Fibroblast of lung (primary cell): ENCODE measurements at places on chromosomes 4 and X.
A peak's percentile ranks its signal among the peaks of the same experiment; 100 is the strongest.

DNA sequence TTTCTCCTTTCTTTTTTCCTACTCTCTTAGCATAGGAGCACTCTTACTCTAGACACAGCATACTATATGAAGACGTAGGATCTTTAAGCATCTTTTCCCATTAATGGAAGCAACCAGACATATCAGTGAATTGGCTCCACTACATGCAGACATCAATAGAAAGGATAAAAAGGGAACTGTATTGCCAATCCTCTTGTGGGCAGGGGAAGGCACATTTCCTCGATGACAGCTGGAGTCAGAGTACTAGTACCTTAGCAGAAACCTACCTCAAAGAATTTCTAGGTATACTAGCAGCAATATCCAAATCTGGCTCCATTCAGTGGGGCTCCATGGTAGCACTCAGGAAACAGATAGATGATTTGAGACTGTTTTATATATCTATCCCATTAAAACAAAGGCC is 20.1 kb downstream of the CYBB start:
- DNase-seq, result no peak

- DNase-seq, result peak; percentile 60
Measured at GRCh38 chr4:95155759-95156451, 392.9 kb downstream of the UNC5C start.

GRCh38 chr4:142817442-142817841 is 28.7 kb downstream of the INPP4B start:
- DNase-seq, result peak; percentile 92

GRCh38 chr4:167339781-167340180 is 105.5 kb upstream of the SPOCK3 start:
- no peak for DNase-seq

- DNase-seq, result peak; percentile 23
Measured at GRCh38 chr4:140018931-140019618, 134.9 kb downstream of the MAML3 start.

DNA sequence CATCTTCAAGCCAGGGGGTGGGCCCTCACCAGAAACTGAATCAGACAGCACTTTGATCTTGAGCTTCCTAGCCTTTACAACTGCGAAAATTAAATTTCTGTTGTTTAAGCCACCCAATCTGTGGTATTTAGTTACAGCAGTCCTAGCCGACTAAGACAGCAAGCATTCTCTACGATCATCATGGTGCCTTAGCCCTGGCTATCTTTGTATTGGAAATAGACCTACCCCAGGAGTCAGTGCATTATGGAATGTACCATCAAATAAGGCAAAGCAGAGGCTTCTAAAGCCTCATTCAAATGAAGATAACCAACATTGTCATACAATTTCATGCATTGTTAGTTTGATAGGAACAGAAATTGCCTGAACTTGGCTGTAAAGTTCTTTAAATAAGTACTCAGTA is 75.0 kb downstream of the PARM1 start:
- no peak for DNase-seq

DNA sequence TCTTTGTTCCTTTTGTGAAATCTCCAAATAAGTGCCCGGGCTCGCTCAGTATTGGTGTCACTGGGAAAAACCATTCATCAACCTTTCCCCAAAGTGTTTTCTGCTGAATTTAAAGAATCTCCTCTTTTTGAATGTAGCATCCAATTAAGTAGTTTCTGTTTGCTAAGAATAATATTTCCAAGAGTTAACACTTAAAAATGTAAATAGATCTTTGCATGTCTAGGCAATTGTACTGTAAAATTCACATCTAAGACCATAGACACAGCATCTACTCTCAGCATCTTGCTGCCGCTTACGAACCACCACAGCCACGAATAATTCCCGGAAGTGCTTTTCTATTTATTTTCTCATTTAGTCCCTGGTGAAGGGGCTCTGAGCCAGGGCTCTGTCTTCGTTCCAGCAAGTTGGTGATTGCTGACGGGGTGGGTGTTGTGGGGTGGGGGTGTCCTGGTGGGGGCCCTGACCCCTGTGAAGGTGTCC is 1.4 kb downstream of the NSG1 start:
- DNase-seq, result no peak

DNA sequence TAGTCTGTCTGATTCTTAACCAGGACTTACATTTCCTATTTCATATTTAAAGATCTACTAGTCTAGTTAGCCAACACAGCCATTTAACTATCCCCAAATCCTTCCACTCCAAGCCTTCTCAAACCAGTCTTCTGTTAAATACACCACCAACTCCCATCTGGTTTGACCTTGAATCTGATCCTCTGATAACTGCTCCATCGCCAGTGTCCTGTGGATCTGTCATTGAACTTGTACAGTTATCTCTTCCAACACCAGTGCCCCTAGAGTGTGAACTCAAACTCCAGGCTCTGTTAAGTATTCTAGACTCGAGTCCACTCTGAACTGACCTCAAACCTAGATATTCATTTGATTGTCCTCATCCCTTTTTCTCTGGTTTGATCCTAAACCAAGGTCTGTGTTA is 14.4 kb downstream of the WDR13 start:
- DNase-seq, result no peak

DNA sequence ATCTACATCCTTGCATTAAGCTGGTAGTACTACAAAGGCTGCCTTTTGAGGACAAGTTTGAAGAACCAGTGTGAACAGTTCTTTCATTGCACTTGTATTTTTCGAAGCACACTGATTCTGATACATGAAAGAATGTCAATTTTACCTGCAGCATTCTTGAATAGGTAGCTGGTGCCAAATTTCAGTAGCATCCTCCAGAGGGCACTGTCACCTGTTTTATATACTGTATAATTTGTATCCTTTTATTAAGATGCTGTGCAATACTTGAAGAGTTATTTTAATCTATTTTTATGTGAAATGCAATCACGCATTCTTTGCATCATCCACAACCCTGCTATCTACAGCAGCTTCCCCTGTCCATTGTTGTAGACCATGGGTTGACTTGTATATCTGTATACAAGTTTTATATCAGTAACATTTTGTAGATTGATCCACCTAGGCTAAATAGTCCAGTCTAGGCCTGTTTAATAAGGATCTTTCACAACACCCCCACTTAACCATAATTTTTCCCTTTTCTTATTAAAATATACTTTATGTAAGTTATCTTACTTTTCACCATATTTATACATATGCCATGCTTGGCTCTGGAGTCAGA is 325.7 kb downstream of the PCDH7 start:
- peak; percentile 15 for DNase-seq

DNA sequence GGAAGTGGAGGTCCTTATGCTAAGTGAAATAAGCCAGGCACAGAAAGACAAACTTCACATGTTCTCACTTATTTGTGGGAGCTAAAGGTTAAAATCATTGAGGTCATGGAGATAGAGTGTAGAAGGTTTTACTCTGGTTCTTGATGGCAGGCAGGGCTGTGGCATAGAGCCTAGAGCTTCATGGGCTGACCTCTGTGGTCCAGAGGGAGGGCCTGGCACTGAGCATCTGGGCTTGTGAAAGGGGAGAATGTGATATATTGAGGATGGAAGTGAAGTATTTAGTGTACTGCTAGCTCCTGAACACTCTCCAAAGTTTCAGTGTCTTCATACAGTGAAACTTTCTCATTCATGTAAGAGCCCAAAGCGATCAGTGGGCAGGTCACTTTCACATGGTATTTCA is 71.3 kb upstream of the ANXA3 start:
- no peak for DNase-seq

- no peak for DNase-seq
Measured at GRCh38 chr4:46945062-46945461, 36.0 kb upstream of the COX7B2 start.

DNA sequence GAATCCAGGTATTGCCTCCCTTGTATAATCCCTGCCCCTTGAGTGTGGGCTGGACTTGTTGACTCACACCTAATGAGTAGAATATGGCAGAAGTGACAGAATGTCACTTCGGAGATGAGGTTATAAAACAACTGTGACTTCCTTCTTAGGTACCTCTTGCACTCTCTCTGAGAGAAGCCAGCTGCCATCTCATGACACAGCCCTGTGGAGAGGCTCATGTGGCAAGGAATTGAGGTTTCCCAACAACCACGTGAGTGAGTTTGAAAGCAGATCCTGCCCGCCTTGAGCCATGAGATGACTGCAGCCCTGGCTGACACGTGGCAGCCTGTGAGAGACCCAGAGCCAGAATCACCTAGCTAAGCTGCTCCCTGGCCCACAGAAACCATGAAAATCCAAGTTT is 13.5 kb downstream of the ASB11 start:
- DNase-seq, result peak; percentile 46

DNA sequence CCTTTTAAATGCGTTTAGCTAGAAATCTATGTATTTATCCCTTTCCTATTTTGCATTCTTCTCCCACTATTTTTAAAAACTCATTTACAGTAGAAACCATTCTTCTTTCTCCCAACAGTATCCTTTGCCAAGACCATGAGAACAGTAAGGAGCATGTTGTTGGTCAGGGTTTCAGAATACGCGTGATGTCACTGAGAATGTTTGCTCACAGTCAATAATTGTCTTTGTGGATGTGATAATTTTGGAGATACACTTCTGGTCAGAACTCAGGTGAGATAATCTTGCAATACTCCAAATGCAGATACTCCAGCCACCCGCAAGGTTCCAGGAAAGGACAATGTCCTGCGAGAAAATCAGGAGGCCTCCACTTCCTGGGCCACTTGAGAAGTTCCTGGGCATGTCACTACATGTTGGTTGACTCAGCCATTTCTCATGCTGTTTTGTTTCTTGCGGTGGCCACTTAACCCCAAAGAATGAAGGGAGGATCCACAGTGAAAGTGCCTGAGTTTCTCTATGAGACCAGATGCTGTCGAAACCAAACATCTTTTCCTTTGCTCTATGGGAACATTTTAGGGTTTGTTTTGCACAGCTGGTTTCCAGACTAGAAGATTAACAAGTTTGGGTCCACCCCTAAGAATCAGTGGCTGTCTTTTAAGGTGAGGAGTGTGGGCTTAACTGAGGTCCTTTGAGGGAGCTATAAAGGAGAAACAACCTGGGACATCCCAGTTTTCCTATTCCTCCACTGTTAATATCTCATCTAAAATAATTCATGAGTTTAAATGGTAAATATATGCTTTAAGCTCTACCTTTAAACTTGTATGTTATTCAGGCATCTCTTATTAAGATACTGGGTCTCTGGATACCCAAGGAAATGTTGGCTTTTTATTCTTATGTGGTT is 116.0 kb downstream of the SOWAHB start:
- peak; percentile 95 for DNase-seq

DNA sequence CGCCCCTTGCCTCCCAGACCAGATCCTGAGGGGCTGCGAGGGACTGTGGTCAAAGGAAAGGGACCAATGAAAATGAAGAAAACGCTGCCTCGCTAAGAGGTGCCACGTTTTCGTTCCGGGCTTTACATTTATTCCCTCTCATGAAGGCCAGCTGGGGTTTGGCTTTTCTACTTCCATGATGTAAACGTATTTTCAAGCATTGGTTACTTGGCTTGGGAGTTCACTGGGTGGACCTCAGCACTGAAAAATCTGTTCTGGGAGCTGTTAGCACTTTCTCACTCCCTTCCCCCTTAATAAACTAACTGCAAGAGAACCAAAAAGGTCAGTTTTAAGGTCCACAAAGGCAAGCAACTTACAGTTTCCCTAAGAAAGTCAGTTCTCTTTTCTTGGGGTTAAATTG is 40.6 kb upstream of the ADGRG2 start:
- DNase-seq, result no peak

- no peak for DNase-seq
Measured at GRCh38 chrX:42996861-42997260, 218.9 kb upstream of the PPP1R2C start.

- peak; percentile 81 for DNase-seq
Measured at GRCh38 chr4:173522160-173522950, 7.7 kb downstream of the HAND2 start.

GRCh38 chr4:98905839-98906238 is 23.1 kb downstream of the EIF4E start:
- peak; percentile 62 for DNase-seq

DNA sequence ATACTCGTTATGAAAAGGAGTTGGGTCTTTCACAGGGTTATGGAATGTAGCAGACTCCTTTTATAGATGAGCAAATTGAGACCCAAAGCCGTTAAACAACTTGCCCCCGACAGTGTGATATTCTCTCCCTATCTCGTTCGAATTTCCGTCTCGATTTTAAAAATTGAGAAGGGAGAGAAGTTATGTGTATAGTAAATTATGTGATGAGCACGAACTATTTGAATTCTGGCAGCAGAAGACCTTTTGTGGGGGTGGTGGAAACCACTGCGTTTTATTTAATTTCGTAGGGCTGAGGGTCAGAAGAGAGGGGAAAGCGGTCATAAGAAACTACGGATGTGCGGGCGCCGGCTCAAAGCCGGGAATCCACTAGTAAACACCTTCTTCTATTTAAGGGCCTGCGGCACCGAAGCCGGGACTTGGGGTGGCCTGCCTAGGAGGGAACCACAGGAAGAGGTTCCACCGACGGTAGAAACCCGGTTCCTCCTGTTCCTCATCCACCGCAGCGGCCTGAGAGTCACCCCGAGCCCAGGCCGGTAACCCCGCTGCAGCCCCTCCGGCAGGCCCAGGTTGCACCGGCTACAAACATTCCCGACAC is 1.5 kb upstream of the DDX3X start:
- peak; percentile 61 for DNase-seq

- no peak for DNase-seq
Measured at GRCh38 chr4:14383652-14384051, 618.6 kb upstream of the CPEB2 start.

DNA sequence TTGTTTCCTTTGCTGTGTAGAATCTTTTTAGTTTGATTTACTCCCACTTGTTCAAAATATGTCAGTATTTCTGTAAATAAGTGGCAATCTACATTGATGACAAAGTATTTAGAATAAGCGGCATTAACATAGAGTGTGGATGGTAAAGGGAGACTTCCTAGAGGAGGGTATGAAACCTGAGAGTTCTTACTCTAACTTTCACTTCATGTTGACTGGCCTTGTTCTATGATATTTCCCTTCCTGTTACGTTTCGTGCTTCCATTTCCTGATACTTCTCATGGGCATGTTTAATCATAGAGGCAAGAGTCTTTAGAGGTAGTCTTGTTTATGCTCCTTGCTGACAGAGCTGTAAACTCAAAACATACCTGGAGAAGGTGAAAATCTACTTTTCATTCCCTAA is 408.9 kb downstream of the GLUD2 start:
- no peak for DNase-seq

GRCh38 chr4:25567253-25567652 is 88.4 kb upstream of the SLC34A2 start:
- DNase-seq, result no peak

- peak; percentile 79 for DNase-seq
Measured at GRCh38 chrX:145751943-145752342, 65.7 kb upstream of the SLITRK2 start.

DNA sequence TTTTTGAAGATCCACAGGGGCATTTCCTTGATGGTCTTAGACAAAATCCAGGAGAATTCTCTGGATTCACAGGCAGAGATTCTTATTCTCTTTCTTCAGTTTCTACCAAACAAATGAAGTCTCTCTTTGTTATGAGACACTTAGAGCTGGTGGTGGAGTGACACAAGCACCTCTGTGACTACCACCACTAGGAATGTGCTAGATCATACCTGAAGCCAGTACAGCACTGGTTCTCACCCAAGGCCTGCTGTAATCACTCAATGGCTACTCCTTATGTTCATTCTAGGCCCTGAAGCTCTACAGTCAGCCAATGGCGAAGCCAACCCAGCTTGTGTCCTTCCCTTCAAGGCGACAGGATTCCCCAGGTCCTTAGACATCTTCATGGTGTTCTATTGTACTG is 482.3 kb downstream of the TRAM1L1 start:
- DNase-seq, result no peak
